Dermis microvascular lymphatic vessel endothelial cell (primary cell): ENCODE measurements at places on chromosomes 12 and 14. TPM values are rescaled to one million over a fixed set of nuclear protein-coding genes. Genes with fewer than 3 reads are reported as not detected.

C12orf75 gene
- total RNA-seq = 6.3 and 15.4 TPM in 2 replicates

CABP1 gene
- total RNA-seq = not detected in 2 replicates

OR4E2 gene
- total RNA-seq = not detected in 2 replicates

CBLN3 gene
- total RNA-seq = 0.13 and 0.39 TPM in 2 replicates

ASIC1 gene
- under 0.01 TPM in 1 of 2 replicates, not detected in the other for total RNA-seq

RFLNA gene
- total RNA-seq = under 0.01 TPM in 2 replicates

VSIG10 gene
- 44.5 and 48.5 TPM in 2 replicates for total RNA-seq

PAX9 gene
- not detected in 2 replicates for total RNA-seq

USP5 gene
- total RNA-seq = 82.5 and 83.7 TPM in 2 replicates

CHGA gene
- not detected in 2 replicates for total RNA-seq

GARIN6 gene
- not detected in 2 replicates for total RNA-seq

GPD1 gene
- total RNA-seq = under 0.01 TPM in 1 of 2 replicates, not detected in the other

KCNC2 gene
- total RNA-seq = not detected in 2 replicates

SNW1 gene
- total RNA-seq = 37.2 and 37.5 TPM in 2 replicates

IRAK3 gene
- total RNA-seq = 9.5 and 14.5 TPM in 2 replicates

ADAMTS20 gene
- not detected in 2 replicates for total RNA-seq

KLRG1 gene
- total RNA-seq = 0.51 and 0.63 TPM in 2 replicates

MYO1H gene
- not detected in 2 replicates for total RNA-seq

CMKLR1 gene
- total RNA-seq = under 0.01 and 0.13 TPM in 2 replicates

RPS6KL1 gene
- 5.6 and 6.6 TPM in 2 replicates for total RNA-seq

GAPDH gene
- total RNA-seq = 4,334 and 4,542 TPM in 2 replicates

KRT73 gene
- total RNA-seq = not detected in 2 replicates

KRT8 gene
- 8.7 and 10.4 TPM in 2 replicates for total RNA-seq

PPP4R4 gene
- not detected in 2 replicates for total RNA-seq

NKX2-1 gene
- total RNA-seq = not detected in 2 replicates

RNASE7 gene
- not detected in 2 replicates for total RNA-seq

AQP6 gene
- not detected in 2 replicates for total RNA-seq

TAS2R10 gene
- 0.13 and 0.51 TPM in 2 replicates for total RNA-seq

CCDC177 gene
- not detected in 2 replicates for total RNA-seq
